ENCODE measurements at places on chromosomes 4 and X.

DNA sequence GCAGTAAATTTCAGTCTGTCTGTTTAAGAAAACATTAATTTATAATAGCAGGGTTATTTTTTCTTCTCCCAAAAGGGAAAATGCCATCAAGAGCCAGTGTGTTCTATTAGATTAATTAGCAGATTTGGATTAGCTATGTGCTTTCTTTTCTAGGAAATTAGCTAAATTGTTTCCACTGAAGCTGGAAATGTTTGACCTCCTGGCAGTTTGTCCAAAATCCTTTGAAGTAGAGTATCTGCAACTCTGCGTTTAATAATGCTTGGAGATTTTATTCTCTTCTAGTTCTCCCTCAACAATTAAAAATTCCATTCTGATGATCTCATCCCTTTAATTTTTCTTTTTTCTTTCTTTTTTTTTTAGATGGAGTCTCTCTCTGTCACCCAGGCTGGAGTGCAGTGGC, 27.1 kb upstream of the HOPX start:
- DNase-seq: no peak

DNA sequence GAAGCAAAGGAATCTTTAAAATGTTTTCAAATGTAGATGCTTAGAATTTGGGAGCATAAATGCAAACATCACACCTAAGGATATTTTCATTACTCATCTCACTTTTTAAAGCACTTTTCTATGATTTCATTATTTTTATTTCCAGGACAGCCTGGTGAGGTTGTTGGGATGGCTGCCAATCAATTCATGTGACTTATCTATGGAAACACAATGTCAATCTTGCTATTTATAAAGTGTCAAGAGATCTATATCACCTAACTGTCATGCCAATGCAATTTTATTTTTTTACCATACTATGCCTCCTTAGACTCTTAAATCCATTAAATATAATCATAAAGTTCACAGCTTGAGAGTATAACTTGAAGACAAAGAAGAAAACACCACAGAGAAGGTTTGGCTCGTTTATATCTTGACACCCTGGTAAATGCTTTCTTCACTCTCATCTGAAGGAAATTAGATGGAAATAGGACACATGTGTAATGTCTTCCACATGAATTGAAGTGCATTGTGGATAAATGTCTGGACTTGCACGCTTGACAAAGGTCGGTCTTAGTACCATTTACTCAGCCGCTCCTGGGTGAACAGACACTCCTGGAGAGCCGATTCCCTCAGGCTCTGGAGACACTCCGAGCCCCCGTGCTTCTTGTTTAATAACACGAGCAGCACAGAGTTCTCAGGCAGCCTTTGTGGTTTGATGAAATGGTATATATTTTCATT, 425.7 kb upstream of the FAT1 start:
- DNase-seq: no peak

- DNase-seq: no peak
Measured at GRCh38 chr4:140944572-140944971, 188.4 kb upstream of the TBC1D9 start.

- DNase-seq: no peak
Measured at GRCh38 chr4:42816189-42816879, 76.2 kb upstream of the GRXCR1 start.

DNA sequence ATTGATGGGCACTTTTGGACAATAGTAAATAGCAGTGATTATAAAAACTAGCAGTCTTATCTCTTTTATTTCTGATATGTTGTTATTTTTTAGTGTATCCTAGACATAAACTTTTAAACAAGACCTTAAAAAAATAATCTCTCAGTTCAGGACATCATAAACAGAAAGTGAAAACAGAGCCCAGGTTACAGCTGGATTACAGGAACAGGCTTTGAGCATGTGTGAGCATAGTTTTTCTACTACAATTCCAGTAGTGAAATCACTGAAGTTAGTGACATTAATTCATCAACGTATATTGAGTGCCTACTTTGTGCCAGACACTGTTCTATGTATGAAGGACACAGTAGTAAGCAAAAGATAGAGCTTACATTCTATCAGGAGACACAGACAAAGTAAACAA, 16.9 kb downstream of the TRIM75 start:
- no peak for DNase-seq

DNA sequence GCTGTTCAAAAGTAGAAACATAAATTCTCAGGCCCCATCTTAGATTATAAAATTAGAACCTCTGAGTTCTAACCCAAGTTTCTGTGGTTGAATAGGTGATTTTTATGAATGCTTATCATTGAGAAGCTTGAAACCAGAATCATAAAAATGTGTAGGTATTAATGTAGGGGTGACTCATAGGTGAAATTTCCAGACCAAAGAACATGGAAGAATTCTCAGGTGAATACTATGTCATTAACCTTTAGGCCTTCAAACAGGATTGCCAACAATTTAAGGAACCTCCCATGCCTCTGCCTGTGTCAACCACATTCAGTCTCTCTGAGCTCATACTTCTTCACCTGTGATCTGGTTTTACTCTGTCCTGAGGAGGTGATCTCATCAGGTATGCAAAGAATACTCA, 177.8 kb downstream of the NPFFR2 start:
- no peak for DNase-seq

DNA sequence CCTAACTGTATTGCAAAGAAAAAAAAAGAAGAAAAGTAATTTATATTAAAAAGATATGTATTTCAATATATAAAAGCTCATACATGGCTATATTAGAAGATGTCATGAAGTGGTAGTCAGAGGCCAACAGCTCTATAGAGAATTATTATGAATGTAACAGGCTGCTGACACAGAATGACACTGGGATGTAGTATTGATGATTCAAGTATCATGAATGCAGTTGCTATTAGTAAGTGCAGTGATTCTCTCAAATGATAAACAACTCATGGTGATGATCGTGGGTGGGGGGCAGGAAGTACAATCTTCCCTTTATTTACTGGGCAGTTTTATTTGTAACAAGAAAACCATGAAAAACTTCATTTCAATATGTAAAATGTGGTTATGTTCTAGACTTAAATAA, 124.6 kb downstream of the COL4A6 start:
- no peak for DNase-seq

DNA sequence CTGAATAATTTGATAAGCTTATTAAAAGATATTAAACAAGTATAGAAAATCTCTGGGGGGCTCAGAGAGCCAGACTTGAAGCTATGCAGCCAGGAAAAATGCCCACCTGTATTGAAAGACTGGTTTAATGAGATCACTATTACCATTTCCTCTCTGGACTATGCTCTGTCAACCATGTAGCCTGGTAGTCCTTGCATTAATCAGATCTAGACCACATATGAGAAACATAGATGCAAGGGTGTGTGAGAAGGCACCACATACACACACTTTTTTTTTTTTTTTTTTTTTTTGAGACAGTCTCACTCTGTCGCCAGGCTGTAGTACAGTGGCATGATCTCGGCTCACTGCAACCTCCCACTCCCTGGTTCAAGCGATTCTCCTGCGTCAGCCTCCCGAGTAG, 75.9 kb upstream of the ATP8A1 start:
- no peak for DNase-seq

DNA sequence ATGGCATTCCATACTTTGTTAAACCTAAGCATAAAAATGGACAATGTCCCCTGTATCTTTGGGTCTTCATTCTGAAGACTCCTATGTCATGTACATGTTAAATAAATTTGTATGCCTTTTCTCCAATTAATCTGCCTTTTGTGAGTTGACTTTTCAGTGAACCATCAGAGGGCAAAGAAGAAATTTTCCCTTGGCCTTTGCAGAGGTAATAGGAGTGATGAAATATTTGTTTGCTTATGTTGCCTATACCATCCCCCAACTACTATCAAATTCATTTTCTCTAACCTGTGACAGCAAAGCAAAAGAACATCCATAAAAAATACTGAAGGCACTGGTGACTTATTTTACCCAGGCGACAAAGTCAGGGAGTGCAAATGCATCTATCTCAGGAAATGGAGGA, 18.2 kb downstream of the NAAA start:
- no peak for DNase-seq

- DNase-seq: no peak
Measured at GRCh38 chrX:33908074-33908473, 224.0 kb downstream of the FAM47A start.

DNA sequence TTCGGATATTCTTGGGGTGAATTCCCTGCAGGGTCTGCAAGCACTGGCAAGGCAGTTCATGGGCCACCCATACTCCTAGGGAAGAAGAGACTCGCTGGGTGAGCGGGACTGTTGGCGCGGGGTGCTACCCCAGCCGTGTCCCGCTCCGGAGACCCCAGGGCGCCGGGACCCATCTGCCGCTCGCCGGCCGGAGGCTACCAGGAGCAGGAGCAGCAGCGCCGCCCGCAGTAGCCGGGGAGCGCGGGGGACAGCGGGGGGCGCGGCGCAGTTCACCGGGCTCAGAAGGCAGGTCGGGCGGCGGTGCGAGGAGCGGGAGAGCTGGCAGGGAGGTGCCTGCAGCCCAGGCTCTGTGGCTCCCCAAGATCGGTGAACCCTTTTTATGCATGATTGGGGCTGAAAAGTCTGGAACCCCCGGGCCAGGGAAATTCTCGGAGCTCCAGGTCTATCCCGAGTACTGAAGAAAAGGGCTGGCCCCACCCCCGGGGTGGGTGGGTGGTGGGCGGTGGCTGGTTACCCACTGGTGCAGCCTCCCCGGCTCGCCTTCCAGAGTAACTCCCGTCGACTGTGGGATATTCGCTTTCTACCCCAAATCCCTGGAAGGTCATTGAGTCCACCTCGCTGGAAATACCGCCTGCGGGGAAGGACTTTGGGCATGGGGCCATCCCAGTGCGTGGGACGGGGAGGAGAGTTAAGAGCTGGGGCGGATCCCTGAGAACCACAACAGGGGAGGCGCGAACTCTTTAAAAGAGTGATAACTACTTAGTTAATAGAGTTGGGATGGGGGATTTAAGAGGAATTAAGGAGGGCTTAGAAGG, 37.6 kb downstream of the PF4 start:
- peak; percentile 51 for DNase-seq

- DNase-seq: no peak
Measured at GRCh38 chr4:123412091-123412505, 15.5 kb downstream of the SPRY1 start.

DNA sequence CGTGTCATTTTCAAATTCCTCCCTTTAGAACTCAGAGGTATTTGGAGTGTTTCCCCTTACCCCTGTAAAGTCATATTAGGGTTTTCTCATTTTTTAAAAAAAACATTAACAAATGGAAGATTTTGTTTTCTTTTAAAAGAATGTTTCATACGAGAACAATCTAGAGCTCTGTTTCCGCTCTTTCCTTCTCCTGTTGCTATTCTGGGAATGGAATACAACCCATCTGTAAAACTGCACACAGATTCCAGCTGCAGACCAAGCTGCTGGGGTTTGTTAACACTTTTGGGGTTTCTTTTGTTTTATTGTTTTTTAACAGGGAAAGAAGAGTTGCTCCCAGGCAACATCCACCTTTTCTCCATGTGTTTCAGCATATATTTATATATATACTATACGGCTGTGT, 61.3 kb downstream of the HCCS start:
- DNase-seq: no peak

GRCh38 chr4:55854129-55854528, 681 bp downstream of the EXOC1 start:
- no peak for DNase-seq

GRCh38 chr4:118972167-118972566, 83.5 kb downstream of the SYNPO2 start:
- DNase-seq: no peak

DNA sequence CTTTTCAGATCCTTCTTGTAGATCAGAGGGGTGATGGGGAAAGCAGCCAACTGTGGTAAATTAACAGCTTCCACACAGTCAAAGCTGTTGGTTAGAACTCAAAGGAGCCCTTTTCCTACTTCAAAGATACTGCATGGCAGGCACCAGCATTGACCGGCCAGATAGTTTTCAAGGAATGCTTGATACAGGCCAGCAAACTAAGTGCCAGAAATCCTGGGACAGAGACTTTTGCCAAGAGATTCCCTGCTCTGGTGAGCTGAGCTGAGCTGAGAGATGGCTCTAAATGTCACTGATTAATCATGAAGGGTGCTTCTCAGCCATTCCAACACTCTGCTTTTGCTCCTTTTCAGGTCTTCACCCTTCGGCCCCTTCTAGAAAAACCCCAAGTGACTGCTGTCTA, 131.6 kb upstream of the MED14 start:
- no peak for DNase-seq

- no peak for DNase-seq
Measured at GRCh38 chr4:59518005-59518823, 1681.9 kb upstream of the ADGRL3 start.

GRCh38 chr4:13522282-13523104, 21.8 kb downstream of the NKX3-2 start:
- DNase-seq: no peak

DNA sequence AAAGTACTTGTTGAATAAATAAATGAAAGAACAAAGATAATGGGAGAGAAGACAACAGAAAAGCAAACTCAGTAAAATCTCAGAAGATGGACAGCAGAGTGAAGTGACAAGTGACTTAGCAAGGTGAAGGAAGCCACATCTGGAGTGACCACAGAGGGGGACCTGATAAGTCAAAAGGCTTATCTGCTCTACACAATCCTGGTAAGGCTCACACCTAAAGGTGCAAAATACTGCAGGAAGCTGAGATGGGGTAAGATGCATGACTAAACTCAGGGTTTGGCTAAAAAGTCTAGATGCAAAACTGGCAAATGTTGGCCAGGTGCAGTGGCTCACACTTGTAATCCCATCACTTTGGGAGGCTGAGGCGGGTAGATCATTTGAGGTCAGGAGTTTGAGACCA, 22.2 kb downstream of the TRMT2B start:
- no peak for DNase-seq

DNA sequence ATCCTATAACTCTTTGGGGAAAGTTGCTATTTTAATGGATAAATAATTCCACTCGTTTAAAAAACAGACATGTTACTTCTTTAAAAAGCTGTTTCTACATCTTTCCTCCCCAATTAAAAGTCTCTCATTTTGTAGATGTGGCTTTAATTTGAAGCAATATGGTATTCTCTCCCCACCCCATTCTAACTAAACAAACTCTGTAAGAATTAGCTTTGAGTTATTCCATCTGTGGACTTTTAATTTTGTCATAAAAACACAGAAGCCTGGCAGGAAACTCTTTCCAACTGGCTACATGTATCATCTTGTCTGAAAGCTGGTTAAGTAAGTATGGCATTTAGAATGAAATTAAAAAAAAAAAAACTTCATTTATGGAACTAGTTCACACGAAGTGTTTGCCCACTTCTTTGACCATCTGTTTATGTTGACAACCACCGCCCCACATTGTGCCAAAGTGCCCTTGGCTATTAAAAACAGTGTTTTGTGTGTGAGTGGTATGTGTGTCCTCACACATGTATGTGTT, 140.3 kb downstream of the NAA11 start:
- DNase-seq: no peak

Data from left cardiac atrium (tissue), 4 donors.